Mesendoderm (in vitro differentiated cells): ENCODE measurements at places on chromosomes 6 and 20.

DNA sequence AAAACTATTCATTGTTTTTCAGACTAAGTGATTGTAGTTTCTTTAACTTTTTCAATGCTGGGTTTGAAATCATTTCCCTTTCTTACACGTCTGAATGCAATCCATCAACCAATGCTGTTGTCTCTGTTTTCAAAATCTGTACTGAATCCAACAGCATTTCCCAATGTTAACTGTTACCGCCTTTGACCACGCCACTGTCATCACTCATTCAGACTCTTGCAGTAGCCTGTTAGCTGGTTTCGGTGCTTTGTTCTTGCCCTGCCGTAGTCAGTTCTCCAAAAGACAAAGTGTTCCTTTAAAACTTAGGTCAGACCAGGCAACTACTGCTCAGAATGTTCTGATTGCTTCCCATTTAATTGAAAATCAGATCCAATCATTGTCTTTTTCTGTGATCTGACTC, 131.3 kb downstream of the PLCB4 start:
- H3K4me3 ChIP-seq, result no peak overlapping the region
- H3K4me1 ChIP-seq, result peaks cover 8% of the 10 kb centered on the region
- H3K27ac ChIP-seq, result no peak overlapping the region
- DNase-seq, result no peak

DNA sequence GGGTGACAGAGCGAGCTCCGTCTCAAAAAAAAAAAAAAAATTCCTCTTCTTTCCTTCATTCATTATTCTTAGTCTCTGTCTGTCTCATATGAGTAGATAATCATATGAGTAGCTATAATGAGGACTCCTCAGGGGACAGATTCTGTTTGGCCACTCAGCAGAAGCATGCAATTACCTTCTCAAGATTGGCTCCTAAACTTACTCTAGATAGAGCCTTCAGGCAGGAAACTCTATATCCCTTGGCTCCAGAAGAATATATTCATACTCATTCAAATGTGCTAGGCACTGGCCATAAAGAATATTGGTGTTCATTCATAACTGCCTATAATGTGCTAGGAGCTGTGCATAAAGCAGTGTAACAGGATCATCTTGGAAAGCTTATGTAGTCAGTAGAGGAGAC, 2.2 kb upstream of the ACAT2 start:
- H3K4me1 ChIP-seq, result peaks cover 9% of the 10 kb centered on the region
- H3K36me3 ChIP-seq, result peaks cover 10% of the 10 kb centered on the region
- H3K27ac ChIP-seq, result no peak overlapping the region
- H3K27me3 ChIP-seq, result no peaks in the 10 kb centered on the region
- H3K4me3 ChIP-seq, result no peak overlapping the region

DNA sequence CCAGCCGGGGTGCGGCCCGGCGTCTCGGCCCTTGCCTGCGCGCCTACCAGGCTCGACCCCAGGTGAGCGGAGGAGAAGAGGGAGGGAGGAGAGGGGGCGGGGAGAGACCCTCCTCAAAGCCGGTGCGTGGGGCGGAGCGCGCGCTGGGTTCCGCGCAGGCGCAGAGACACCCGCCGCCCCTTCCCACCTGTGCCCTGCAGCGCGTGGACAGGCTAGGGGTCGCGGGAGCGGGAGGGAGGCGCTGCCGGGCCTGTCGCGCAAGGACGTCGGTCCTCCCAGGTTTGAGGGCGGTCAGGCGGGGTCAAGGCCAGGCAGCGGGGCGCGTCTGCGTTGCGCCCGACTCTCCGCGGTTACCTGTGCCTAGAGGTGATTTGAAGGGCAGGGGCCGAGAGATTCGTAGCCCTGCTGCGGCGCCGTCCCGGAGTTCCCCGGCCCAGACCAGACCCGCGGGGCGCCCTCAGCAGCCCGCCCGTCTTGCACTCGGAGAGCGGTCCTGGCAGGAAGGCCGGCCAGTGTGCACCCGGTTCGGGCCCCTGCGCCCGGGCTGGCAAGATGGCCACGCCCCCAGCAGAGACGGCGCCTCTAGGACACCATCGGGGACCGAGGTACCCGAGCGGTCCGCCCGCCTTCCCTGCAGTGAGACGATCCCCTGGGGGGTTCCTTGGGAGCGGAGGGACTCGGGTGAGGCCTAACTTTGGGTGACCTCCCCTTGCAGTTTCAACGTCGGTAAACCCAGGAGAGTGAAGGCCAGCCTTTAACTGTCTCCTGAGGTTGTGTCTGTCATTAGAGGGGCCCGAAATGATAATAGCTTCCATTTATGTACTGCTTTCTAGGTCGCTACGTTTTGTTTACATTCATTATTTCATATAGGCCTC, 546 bp downstream of the C6orf136 start:
- H3K27ac ChIP-seq, result peak overlapping the region; percentile 74
- H3K4me3 ChIP-seq, result peak overlapping the region; percentile 91
- H3K27me3 ChIP-seq, result no peaks in the 10 kb centered on the region
- peaks cover 5% of the 10 kb centered on the region for H3K36me3 ChIP-seq
- DNase-seq, result peak; percentile 76

DNA sequence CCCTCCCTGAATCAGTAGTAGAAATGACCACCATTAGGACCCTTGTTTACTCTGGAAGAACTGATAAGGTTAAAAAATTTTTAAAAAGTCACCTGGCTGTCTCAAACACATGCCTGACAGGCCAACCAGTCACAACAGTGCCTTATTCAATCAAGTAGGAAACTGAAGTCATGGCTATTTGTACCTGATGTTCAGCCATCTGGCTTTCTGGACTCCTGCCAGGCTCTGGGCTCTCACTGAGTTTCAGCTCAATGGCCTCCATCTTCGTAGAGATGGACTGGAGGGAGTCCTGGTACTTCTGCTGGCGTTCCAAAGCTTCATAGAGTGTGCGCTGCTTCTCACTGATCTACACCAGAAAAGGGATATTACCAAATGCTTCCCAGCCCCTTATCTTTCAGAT, 343.8 kb downstream of the SYNE1 start:
- peaks cover 6% of the 10 kb centered on the region for H3K4me1 ChIP-seq
- no peak overlapping the region for H3K4me3 ChIP-seq
- no peak overlapping the region for H3K27ac ChIP-seq
- no peaks in the 10 kb centered on the region for H3K27me3 ChIP-seq
- no peak for DNase-seq
- H3K36me3 ChIP-seq, result no peaks in the 10 kb centered on the region

- no peak overlapping the region for H3K27ac ChIP-seq
- H3K4me1 ChIP-seq, result peaks cover 4% of the 10 kb centered on the region
- no peaks in the 10 kb centered on the region for H3K27me3 ChIP-seq
- H3K36me3 ChIP-seq, result no peaks in the 10 kb centered on the region
Measured at GRCh38 chr6:33508935-33509926, 54.9 kb downstream of the ZBTB9 start.

DNA sequence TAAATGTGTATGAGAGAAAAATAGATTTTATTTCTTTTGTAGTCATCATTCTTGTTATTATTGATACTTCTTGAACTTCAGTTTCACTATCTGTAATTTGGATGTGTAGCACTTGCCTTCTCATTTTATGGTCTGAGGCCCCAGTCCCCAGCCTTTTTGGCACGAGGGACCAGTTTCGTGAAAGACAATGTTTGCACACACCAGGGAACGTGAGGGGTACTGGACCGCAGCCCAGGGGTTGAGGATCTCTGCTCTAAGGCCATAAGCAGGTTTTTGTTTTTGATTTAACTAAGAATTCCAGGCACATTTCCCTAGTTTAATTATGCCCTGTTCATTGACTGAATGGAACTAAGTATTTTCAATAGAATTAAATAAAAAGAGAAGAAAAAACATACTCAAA, 261.5 kb downstream of the BMP2 start:
- H3K27ac ChIP-seq, result no peak overlapping the region
- no peaks in the 10 kb centered on the region for H3K36me3 ChIP-seq
- no peak overlapping the region for H3K4me3 ChIP-seq
- H3K4me1 ChIP-seq, result peaks cover 1% of the 10 kb centered on the region
- H3K27me3 ChIP-seq, result no peaks in the 10 kb centered on the region

DNA sequence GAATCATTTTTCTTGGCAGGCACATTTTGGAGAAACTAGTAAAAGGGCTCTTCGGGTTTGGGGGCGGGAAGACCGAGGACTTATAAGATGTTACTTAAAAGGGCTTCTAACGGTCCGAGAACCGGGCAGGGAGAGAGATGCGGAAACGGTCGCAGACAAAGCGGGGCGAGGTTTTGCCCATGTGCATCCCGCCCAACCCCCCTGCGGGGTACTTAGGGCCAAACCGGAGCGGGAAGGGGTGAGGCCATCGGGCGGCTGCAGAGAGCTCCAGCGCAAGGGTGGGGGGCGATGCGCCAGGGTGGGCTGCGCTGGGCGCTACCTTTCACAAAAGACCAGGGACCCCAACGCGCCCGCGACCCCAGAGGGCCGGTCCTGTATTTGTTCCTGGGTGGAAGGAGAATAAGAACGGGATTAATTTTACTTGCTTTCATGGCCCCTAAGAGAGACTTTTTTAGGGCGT, 616 bp downstream of the TUBB start:
- H3K27me3 ChIP-seq, result no peaks in the 10 kb centered on the region
- peak overlapping the region; percentile 90 for H3K27ac ChIP-seq
- H3K36me3 ChIP-seq, result peaks cover 19% of the 10 kb centered on the region
- H3K4me1 ChIP-seq, result peaks cover 2% of the 10 kb centered on the region
- peak overlapping the region; percentile 95 for H3K4me3 ChIP-seq

- H3K27ac ChIP-seq, result no peak overlapping the region
- peaks cover 14% of the 10 kb centered on the region for H3K36me3 ChIP-seq
- H3K27me3 ChIP-seq, result no peaks in the 10 kb centered on the region
- no peak overlapping the region for H3K4me3 ChIP-seq
- no peaks in the 10 kb centered on the region for H3K4me1 ChIP-seq
Measured at GRCh38 chr20:41100001-41100480, 37.3 kb upstream of the PLCG1 start.
